Right lobe of liver (tissue), 6 donors: ENCODE measurements at places on chromosomes 2 and 18.

- H3K36me3 ChIP-seq: no peaks in the 10 kb centered on the region
- no peak for DNase-seq
- peak overlapping the region; percentile 33 for H3K4me3 ChIP-seq
These were observed 186.1 kb upstream of the STON1 start for GRCh38 chr2:48343571-48344440.

DNA sequence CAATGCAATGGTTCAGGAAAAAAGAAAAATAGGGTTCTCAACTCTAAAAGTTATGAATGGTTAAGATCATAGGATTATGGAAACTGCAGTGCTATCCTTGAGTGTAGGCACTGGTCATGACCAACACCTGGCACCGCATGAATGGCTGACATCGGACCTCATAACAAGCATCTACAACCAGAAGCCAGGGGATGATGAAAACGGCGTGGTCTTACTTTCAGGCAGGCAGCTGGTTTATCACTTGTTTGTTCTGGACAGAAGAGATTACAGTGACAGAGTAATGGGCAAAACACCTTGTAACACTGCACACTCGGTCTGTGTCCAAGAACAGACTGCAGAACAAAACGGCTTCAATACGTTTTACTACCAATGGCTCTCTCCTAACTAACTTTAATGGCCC, 132.8 kb downstream of the STK39 start:
- H3K4me3 ChIP-seq: no peak overlapping the region
- no peaks in the 10 kb centered on the region for H3K36me3 ChIP-seq
- no peak overlapping the region for H3K27ac ChIP-seq
- no peak for DNase-seq
- no peaks in the 10 kb centered on the region for H3K27me3 ChIP-seq
- no peaks in the 10 kb centered on the region for H3K4me1 ChIP-seq

DNA sequence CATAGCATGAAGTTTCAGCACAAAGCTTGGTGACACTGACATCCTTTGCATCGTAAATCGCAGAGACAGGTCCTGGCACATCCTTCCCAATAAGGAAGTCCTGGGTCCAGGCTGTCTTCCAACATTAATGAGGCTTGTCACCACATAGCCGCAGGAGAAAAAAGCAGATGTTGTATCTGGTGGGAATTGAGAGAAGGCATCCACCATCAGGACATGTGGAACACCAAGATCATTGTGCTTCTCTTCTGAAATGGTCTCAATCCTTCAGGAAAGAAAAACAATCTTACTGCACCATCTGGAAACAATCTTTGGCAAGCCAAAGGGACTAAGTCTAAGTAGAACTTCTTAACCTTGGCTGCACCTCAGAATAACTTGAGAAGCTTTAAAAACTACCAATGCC, 119.0 kb upstream of the ARHGAP28 start:
- no peaks in the 10 kb centered on the region for H3K4me1 ChIP-seq
- no peak overlapping the region for H3K4me3 ChIP-seq
- H3K27me3 ChIP-seq: no peaks in the 10 kb centered on the region
- no peaks in the 10 kb centered on the region for H3K36me3 ChIP-seq
- H3K27ac ChIP-seq: no peak overlapping the region

DNA sequence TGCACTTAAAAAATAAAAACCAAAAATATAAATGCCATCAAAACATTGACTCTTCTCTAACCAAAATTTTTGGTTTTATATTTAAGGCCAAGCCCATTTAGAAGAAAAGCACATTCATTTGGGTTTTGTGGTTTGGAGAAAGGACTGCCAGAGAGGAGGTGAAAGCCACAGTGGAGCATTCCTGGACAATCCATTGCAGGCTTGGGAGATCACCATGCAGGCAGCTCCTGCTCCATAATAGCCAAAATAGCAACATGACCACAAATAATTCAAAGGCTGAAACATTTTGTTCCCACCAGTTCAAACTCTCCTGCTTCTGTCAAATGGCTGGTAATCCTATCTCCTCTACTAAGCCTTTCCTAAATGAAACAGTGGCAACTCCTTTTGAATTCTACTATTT, 73.5 kb downstream of the GALNT3 start:
- no peak overlapping the region for H3K27ac ChIP-seq
- DNase-seq: no peak
- no peaks in the 10 kb centered on the region for H3K27me3 ChIP-seq
- no peaks in the 10 kb centered on the region for H3K4me1 ChIP-seq

GRCh38 chr18:23573626-23574431, 12.5 kb downstream of the NPC1 start:
- peaks cover 3% of the 10 kb centered on the region for H3K36me3 ChIP-seq
- H3K4me1 ChIP-seq: peaks cover 3% of the 10 kb centered on the region
- H3K27ac ChIP-seq: no peak overlapping the region

- DNase-seq: no peak
- no peaks in the 10 kb centered on the region for H3K27me3 ChIP-seq
- H3K4me1 ChIP-seq: no peaks in the 10 kb centered on the region
- H3K4me3 ChIP-seq: no peak overlapping the region
These were observed 133.0 kb upstream of the SLC14A2 start for GRCh38 chr18:45482286-45482685.

DNA sequence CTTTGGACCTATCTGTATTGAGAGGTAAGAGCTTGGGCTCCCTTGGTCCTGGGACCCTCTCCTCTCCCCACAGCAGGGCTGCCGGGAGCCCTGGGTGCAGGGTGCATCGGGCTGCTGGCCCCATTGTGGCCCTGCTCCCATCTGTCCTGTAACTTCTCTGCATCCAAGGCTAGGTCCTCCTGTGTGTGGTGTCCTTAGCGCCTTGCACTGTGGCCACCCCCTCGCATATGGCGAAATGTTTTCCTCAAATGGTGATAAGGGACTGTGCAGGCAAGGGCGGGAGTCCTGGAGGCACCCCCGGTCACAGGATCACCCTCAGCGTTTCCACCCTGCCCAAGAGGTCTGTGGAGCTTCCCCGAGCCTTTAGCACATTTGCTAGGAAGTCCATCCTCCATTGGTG, 208.2 kb downstream of the SH3RF3 start:
- no peak overlapping the region for H3K27ac ChIP-seq
- DNase-seq: peak; percentile 32
- no peaks in the 10 kb centered on the region for H3K36me3 ChIP-seq
- H3K4me3 ChIP-seq: no peak overlapping the region
- H3K27me3 ChIP-seq: no peaks in the 10 kb centered on the region

DNA sequence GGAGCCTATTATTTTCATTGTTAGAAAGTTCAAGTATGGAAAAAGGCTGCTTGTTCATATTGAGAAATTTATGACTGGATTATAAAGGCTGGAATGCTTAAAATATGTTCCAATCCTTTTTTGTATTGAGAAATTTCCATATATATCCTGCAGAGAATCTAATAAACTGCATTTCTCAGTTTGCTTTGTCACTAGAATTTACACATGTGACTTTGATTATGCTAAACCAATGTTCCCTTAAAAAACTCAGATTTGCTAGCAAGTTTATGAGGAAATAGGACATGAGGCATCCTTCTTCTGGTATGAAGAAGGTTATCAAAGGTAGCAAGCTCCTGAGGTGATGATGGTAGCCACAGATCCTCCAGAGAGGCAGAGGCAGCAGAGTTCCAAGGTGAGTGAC, 29.2 kb upstream of the DSEL start:
- H3K4me1 ChIP-seq: no peaks in the 10 kb centered on the region
- H3K36me3 ChIP-seq: no peaks in the 10 kb centered on the region
- H3K4me3 ChIP-seq: no peak overlapping the region
- H3K27ac ChIP-seq: no peak overlapping the region
- H3K27me3 ChIP-seq: no peaks in the 10 kb centered on the region

- no peak overlapping the region for H3K4me3 ChIP-seq
- no peaks in the 10 kb centered on the region for H3K4me1 ChIP-seq
- H3K36me3 ChIP-seq: no peaks in the 10 kb centered on the region
- H3K27ac ChIP-seq: no peak overlapping the region
These were observed 155.5 kb upstream of the ACVR2A start for GRCh38 chr2:147689220-147689909.

GRCh38 chr2:191946471-191947182, 99.7 kb upstream of the CAVIN2 start:
- no peak overlapping the region for H3K4me3 ChIP-seq
- H3K27me3 ChIP-seq: no peaks in the 10 kb centered on the region
- no peaks in the 10 kb centered on the region for H3K36me3 ChIP-seq
- no peak overlapping the region for H3K27ac ChIP-seq
- DNase-seq: no peak
- H3K4me1 ChIP-seq: no peaks in the 10 kb centered on the region

- H3K4me3 ChIP-seq: no peak overlapping the region
- H3K27me3 ChIP-seq: no peaks in the 10 kb centered on the region
- no peak overlapping the region for H3K27ac ChIP-seq
- H3K4me1 ChIP-seq: no peaks in the 10 kb centered on the region
- no peak for DNase-seq
- H3K36me3 ChIP-seq: no peaks in the 10 kb centered on the region
These were observed 127.2 kb upstream of the SP5 start for GRCh38 chr2:170587922-170588321.

- no peak overlapping the region for H3K27ac ChIP-seq
- H3K4me1 ChIP-seq: no peaks in the 10 kb centered on the region
- H3K36me3 ChIP-seq: no peaks in the 10 kb centered on the region
- H3K4me3 ChIP-seq: no peak overlapping the region
These were observed 436.4 kb downstream of the EIPR1 start for GRCh38 chr2:2941205-2941604.

DNA sequence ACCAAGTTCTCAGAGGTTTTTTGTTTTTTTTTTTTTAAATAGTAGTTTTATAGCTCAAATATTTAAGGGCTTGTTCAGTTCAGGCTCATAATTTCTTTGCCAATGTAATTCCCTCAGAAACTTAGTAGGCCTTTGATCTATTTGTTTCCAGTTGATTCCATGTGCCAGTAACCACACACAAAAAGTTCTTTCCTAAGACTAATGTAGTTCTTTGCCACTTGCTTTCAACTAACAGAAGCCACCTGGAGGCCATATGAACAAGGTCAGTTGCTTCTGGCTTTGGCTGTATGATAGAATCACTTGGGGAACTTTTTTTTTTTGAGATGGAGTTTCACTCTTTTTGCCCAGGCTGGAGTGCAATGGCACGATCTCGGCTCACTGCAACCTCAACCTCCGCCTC, 100.7 kb downstream of the DTNB start:
- H3K27ac ChIP-seq: no peak overlapping the region
- H3K27me3 ChIP-seq: no peaks in the 10 kb centered on the region
- H3K4me3 ChIP-seq: no peak overlapping the region
- no peaks in the 10 kb centered on the region for H3K36me3 ChIP-seq

GRCh38 chr2:162025121-162025911, 48.7 kb downstream of the DPP4 start:
- no peak overlapping the region for H3K4me3 ChIP-seq
- no peaks in the 10 kb centered on the region for H3K27me3 ChIP-seq
- no peak overlapping the region for H3K27ac ChIP-seq
- no peaks in the 10 kb centered on the region for H3K36me3 ChIP-seq
- no peak for DNase-seq

- no peak for DNase-seq
- H3K4me1 ChIP-seq: no peaks in the 10 kb centered on the region
- no peaks in the 10 kb centered on the region for H3K27me3 ChIP-seq
- H3K36me3 ChIP-seq: no peaks in the 10 kb centered on the region
- H3K27ac ChIP-seq: no peak overlapping the region
These were observed 38.2 kb upstream of the PXDN start for GRCh38 chr2:1782514-1782913.

GRCh38 chr2:105593221-105593967, 151.3 kb upstream of the NCK2 start:
- no peak overlapping the region for H3K4me3 ChIP-seq
- no peaks in the 10 kb centered on the region for H3K4me1 ChIP-seq
- DNase-seq: no peak
- H3K27ac ChIP-seq: no peak overlapping the region

DNA sequence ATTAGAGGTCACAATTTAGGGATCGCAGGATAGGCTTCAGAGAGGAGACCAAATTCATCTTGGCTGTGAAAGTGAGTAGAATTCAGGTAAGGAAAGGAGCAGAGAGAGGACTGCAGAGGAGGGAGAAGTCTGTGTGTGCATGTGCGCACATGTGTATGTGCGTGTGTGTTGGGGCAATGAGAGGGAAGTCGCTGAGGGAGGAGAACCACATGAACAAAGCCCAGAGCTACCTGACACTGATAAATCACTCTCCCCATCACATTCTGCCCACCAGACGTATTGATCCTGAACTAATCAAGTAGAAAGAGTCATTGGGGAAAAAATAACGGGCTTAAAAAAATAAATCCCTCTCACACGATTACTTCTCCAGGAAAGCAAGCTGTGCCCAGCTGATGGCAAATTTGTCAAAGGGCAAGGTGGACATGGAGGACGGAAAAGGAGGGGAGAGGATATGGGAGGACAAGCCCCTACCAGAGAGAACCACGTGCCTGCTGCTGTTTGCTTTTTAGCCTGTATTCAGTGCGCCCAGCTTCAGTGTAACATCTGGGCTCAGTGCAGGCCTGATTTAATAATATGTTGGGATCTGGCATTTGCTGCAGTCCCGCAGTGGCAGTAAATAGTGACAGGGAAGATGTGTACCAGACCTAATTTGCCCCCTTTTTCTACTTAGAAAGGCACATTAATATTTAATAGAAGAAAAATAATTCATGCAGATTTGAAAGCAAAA, 307.5 kb downstream of the C1D start:
- H3K27ac ChIP-seq: no peak overlapping the region
- no peak overlapping the region for H3K4me3 ChIP-seq
- no peak for DNase-seq
- H3K36me3 ChIP-seq: no peaks in the 10 kb centered on the region

DNA sequence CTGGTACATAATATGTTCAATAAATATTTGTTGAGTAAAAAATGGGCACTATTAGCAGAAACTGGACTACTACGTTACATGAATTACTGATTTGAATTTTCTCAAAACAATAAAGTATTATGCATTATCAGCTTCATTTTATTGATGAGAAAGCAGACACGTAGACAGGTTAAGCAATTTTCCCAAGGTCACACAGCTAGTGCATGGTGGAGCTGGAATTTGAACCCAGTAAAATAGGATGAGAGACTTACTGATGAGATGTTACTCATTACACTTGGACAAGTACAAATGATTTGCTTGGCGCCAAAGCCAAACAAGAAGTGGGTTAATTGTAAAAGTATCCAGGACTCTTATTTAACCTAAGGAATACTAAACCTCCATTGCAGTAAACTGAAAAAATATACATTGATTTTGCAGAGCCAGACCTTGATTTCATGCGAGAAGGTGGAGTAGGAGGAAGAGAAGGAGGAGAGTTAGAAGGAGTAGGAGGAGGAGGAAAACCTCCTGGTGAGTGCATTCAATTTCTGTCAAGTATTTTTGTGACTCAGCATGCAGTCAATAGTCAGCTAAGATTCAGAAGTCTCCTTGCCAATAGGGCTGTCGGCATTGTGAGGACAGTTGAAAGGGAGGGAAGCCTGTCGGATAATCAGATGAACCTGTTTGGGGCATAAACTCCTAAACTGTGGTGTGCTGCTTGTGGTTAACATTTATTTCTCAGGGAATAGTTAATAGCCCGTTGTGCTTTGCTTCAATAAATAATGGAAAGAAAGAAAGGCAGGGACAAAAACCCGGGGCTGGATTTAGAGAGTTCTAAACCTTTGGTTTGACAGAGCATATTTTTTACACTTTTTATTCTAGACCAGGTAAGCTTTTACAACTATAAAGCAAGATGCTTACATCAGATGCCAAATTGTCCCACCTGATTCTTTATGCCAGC, 77.0 kb upstream of the TACR1 start:
- no peaks in the 10 kb centered on the region for H3K27me3 ChIP-seq
- H3K4me3 ChIP-seq: no peak overlapping the region
- no peaks in the 10 kb centered on the region for H3K4me1 ChIP-seq
- no peak for DNase-seq

- H3K36me3 ChIP-seq: no peaks in the 10 kb centered on the region
- H3K4me3 ChIP-seq: no peak overlapping the region
- H3K27me3 ChIP-seq: no peaks in the 10 kb centered on the region
- no peak for DNase-seq
- no peaks in the 10 kb centered on the region for H3K4me1 ChIP-seq
- no peak overlapping the region for H3K27ac ChIP-seq
These were observed 349.8 kb downstream of the TNS1 start for GRCh38 chr2:217652761-217653639.
